ENCODE measurements at places on chromosomes 7 and 10. TPM values are rescaled to one million over a fixed set of nuclear protein-coding genes. Genes with fewer than 3 reads are reported as not detected.

ZNF107 gene
- 1.2 TPM for total RNA-seq

NKX2-3 gene
- total RNA-seq, result not detected

RUFY2 gene
- total RNA-seq, result 9.9 TPM

PRLHR gene
- not detected for total RNA-seq

TUBAL3 gene
- total RNA-seq, result 0.19 TPM

ODAD2 gene
- total RNA-seq, result 0.56 TPM

SLC16A12 gene
- 4.0 TPM for total RNA-seq
